Psoas muscle (tissue), 8 donors: ENCODE measurements at places on chromosomes 11 and 22.

- DNase-seq, result no peak
Observed at GRCh38 chr11:84396521-84396920, 1110.4 kb upstream of the CCDC90B start.

DNA sequence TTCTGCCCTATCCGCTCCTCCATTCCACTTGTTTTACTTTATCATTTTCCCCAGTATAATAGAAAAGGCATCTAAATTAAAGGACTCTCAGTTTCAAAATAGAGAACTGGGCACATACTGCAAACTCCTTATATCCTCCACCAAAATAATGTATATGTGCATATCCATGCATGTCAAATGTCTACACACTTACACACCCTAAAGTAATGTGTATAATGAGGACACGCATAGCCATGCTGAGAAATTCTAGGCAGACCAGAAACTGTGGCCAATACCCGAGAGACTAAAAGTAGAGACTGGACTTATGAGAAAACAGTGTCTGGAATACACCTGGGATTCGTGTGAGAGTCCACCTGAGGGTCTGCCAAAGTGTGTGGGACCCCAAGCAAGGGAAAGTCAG lies 183.5 kb downstream of the CWF19L2 start:
- DNase-seq, result no peak

GRCh38 chr22:37054600-37055365 lies 3.2 kb downstream of the KCTD17 start:
- DNase-seq, result no peak

- no peak for DNase-seq
Observed at GRCh38 chr11:74746868-74747267, 1.8 kb upstream of the RNF169 start.

- DNase-seq, result no peak
Observed at GRCh38 chr11:44066732-44067141, 667 bp downstream of the ACCS start.

- no peak for DNase-seq
Observed at GRCh38 chr22:43011079-43011478, 3.9 kb downstream of the PACSIN2 start.

DNA sequence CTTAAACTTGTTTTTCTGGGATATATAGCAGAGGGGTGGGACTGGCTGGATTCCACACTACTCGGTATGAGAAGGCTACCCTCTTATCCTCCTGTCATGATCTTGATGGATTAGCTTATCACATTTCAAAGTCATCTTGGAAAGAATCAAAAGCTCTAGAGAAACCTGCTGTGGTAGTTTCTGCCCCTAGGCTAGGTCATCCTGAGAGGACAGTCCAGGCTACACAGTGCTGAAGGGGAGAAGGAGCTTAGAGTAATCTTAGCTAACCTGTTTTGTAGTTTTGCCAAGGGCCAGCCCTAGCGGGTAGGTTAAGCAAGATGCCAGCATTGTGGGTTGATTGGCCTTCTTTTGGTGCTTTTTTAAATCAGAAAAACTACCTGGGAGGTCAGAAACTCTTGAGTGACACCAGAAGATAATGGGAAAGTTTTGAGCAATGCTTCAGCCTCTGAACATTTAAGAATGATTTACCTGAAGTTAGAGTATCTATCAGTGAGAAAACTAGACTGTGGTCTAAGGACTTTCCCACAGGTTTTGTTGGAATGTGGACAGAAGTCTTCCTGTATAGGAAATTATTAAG lies 21.3 kb downstream of the PIWIL4 start:
- DNase-seq, result no peak

GRCh38 chr11:90204407-90204806 lies 18.4 kb downstream of the CHORDC1 start:
- no peak for DNase-seq

DNA sequence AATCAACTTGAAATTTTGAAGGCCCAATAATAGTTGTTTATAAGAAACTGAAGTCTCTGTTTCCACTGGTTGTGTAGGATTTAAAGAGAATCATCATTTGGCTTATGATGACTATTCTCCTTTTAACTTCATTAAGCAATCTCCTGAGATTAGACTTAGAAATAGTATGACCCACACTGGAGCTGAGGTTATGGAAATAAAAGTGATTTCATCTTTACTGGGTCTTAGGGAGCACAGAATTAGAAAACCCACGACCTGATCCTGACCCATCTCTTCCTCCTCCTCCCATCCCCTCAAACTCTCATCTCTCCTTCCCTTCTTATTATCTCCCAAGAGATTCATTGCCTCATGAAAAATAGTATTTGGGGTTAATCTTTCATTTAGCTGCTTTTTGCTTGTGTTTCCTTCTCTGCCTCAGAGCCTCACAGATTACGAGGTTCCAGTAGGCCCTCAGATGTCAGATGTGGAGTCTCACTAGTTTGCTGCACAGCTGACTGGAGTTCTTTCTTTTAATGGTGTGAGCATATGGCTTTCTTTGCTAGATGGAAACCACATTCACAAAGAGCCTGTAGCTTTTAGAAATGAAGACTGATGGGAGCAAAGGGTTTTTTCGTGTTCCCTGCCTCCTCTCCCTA lies 85.0 kb downstream of the ALX4 start:
- DNase-seq, result no peak

DNA sequence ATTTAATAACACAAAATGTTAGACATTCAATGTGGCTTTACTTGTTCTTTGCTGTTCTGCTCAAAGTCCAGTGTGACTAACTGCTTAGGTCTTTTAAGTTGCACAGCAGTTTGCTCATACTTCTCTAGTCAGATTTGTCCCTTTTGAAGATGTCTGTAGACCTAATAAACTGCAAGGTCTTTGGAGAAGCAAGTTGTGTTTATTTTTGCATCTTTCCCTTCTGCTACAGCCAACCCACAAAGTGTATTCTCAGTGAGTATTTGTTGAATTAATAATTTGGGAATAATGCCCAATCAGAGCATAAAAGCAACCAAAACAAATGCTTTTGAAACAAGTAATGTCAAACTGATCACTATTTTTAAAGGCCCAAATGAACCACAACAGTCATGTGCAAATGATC lies 312.5 kb downstream of the CADM1 start:
- DNase-seq, result no peak

DNA sequence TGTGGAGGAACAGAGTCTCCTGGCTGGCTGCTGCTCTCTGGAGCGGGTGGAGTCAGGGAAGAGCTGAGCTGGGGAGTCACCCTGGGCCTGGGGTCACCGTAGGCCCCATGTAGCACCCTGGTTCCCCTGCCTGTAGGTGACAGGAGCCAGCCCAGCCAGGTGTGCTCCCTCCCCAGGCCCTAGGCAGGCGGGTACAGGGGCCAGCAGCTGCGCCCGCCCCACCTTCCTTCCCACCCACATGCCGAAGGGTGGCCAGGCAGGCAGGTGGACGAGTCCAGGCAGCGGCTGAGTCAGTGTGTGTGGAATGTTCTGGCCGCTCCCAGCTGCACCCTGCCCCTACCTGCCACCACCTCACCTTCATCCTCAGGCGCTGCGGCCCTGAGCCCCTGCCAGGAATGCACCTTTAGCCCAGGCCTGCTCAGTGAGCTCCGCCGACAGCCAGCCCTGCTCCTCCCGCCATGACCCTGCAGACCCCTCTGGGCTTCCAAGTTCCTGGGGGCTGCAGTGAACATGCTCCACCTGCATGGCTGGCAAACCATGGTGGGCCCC lies 654 bp upstream of the SYT8 start:
- no peak for DNase-seq

GRCh38 chr22:36164621-36165020 lies 4.1 kb upstream of the APOL3 start:
- no peak for DNase-seq

GRCh38 chr11:47998733-47999359 lies 18.5 kb downstream of the PTPRJ start:
- DNase-seq, result no peak

- DNase-seq, result no peak
Observed at GRCh38 chr22:23709107-23709506, 18.3 kb downstream of the RGL4 start.

GRCh38 chr11:106468086-106468485 lies 390.6 kb downstream of the AASDHPPT start:
- no peak for DNase-seq

- DNase-seq, result peak; percentile 10
Observed at GRCh38 chr11:46356924-46357482, 9.7 kb downstream of the DGKZ start.

- DNase-seq, result peak; percentile 89
Observed at GRCh38 chr22:32850591-32851517, 49.3 kb downstream of the TIMP3 start.

DNA sequence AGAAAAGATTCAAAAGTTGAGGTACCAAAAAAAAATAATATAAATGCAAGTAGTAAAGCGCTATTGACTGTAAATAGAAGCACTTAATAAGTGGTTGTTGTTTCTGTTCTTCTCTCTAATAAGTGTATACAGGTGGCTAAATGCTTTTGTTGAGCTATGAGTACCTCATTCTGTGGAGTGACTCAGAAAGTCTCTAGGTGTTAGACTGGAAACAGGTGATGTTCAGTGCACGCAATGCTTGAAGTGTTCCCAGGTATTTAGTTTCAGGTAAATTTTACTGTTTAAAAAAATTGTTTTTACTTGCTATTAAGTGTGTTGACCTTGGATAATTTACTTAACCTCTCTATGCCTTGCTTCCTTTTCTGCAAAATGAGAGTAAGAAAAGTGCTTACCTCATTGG lies 24.2 kb downstream of the POU2AF3 start:
- no peak for DNase-seq

GRCh38 chr11:107040433-107041087 lies 22.3 kb upstream of the GUCY1A2 start:
- DNase-seq, result no peak

DNA sequence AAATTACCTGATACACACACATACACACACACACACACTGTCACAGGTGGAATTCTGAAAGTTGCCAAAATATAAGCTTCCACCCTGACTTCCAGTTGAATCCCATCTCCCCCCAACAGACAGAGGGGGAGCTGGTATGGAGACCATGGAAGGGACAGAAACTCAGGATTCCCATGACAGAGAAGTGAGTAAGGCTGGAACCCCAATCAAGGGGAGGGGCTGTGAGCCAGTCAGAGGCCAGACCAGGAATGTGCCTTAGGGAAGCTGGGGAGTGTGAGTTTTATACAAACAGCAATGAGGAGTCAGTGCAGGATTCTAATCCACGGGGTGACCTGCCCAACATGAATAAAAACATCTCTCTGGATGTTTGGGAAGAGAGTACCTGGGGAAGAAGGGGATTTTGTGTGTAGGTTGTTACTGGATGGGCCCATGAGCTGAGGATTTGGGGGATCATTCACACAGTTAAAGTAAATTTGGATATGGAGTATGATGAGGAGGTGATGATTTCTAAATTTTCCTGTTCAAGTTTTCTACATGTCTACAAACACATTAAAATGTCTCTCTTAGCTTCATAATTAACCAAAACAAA lies 38.7 kb upstream of the TOP3B start:
- DNase-seq, result no peak

- peak; percentile 87 for DNase-seq
Observed at GRCh38 chr11:118608360-118609227, 1.2 kb downstream of the PHLDB1 start.

DNA sequence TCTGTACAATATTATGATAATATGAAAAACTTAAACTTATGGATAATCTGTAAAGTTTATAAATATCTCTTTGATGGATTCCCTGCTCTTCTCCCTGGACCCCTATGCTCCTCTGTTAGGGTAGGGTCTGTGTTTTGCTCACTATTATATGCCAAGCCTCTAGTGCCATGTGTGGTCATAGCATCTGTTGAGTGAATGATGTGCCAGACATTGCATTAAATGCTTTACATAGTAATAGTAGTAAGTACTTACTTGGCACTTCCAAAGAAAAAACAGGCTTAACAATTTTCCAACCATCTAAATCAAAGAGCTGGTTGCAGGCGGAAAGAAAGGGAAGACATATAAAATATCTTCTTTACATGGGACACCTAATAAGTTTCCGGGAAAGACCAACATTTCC lies 46.8 kb downstream of the LGR4 start:
- DNase-seq, result no peak

- no peak for DNase-seq
Observed at GRCh38 chr11:14179116-14179820, 179.7 kb downstream of the RRAS2 start.
